ENCODE measurements at places on chromosomes 4 and X.

DNA sequence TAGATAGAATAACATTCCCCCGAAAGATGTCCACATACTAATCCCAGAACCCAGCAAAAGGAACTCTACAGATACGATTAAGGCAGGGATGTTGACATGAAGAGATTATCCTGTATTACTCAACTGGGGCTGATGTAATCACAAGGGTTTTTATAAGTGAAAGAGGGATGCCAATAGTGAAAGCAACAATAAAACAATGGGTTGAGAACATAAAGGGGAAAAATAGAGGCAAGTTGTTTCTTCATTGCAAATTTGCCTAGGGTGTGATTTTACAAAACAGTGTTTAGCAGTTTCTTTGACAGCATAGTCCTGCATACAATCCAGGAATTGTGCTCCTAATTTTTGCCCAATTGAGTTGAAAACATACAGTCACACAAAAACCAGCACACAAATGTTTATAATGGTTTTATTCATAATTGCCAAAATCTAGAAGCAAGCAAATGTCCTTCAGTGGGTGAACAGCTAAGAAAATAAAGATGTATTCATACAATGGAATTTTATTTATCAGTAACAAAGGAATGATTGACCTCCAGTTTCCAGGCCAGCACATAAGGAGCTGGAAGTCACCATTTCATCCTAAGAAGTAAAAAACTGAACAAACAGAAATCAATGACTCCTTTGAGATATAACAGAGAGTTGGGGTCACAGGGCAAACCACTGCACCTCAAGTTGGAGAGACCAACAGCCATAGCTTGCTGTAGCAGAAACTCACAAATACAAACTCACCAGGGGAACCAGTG lies 107.2 kb downstream of the CENPC start:
- DNase-seq: no peak

GRCh38 chr4:157607996-157608395 lies 387.5 kb downstream of the GRIA2 start:
- DNase-seq: no peak

DNA sequence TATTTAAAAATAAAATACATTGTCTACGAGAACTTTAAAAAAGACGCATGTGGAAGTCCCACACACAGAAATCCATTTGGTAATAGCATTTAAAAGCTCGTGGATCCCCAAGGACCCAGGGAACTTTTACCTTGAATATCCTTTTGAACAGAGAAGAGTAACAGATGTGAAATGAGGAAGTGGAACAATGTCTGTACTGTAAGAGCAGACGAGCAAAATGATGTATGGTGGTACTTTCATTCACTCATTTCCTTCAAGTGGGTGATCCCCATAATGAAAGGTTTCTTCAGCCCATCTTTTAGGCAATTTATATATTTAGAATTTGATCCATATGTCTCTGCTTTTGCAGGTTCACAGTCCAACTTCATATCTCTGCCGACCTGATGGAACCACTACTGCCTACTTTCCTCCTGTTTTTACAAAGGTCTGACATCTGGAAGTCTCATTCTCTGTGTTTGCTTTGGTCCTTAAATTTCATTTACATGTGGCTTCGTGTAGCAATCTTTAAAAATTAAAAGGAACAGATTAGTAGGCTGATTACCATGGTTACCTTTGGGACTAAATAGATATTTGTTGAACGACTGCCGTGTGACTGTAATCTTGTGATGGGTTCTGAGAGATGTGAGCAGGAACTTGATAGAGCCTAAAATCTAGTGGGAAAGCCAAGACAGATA lies 188.4 kb downstream of the PALLD start:
- peak; percentile 51 for DNase-seq

- DNase-seq: no peak
Measured at GRCh38 chrX:154545673-154546274, 872 bp downstream of the G6PD start.

DNA sequence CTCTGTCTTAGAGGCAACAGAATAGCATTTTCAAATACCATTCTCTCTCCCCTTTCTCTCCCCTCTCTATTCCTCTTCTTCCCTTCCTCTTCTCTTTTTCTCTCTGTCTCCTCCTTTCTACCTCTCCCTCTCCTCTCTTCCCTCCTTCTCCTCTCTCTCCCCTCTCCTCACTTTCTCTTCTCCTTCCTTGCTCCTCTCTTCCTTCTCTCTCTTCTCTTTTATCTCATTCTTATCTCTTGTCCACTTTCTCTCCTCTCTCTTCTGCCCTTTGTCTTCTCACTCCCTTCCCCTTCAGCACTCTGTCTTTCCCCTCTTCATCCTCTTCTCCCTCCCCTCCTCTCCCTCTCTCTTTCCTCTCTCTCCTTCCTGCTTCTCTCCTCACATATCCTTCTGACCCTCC lies 2265.8 kb upstream of the TENM3 start:
- no peak for DNase-seq
